Colonic mucosa (tissue), 4 donors: ENCODE measurements at places on chromosomes 13 and 19.
A peak's percentile ranks its signal among the peaks of the same experiment; 100 is the strongest.

- no peaks in the 10 kb centered on the region for H3K4me1 ChIP-seq
- no peak overlapping the region for H3K27ac ChIP-seq
- no peak for DNase-seq
- H3K27me3 ChIP-seq, result no peaks in the 10 kb centered on the region
- no peaks in the 10 kb centered on the region for H3K36me3 ChIP-seq
- H3K4me3 ChIP-seq, result no peak overlapping the region
Measured at GRCh38 chr13:46345398-46345797, 41.7 kb downstream of the RUBCNL start.

- DNase-seq, result no peak
- H3K36me3 ChIP-seq, result no peaks in the 10 kb centered on the region
- H3K27ac ChIP-seq, result no peak overlapping the region
Measured at GRCh38 chr19:19110410-19111135, 27.7 kb downstream of the TMEM161A start.

DNA sequence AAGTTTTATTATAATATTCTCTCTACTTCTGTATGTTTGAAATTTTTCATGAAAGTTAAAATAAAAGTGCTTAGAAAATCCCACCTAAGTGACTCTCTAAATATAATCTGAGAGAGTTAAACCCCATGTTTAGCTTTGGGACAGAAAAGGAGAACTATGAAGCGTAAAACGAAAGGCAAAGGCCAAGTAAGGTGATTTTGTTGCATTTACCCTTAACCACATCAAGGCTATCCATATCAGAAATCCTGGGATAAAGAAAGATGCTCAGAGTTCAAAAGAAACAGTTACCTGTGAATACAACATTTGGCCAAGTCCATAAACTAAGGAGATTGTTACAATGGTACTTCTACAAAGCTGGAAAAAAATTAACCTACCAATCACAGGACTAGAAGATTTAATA, 31.3 kb downstream of the UBL3 start:
- H3K27me3 ChIP-seq, result no peaks in the 10 kb centered on the region
- no peak overlapping the region for H3K27ac ChIP-seq
- H3K4me3 ChIP-seq, result no peak overlapping the region

- H3K4me3 ChIP-seq, result no peak overlapping the region
- H3K4me1 ChIP-seq, result no peaks in the 10 kb centered on the region
- no peak overlapping the region for H3K27ac ChIP-seq
- H3K27me3 ChIP-seq, result no peaks in the 10 kb centered on the region
- DNase-seq, result no peak
- no peaks in the 10 kb centered on the region for H3K36me3 ChIP-seq
Measured at GRCh38 chr13:37531049-37531448, 67.5 kb downstream of the POSTN start.

- H3K36me3 ChIP-seq, result no peaks in the 10 kb centered on the region
- no peaks in the 10 kb centered on the region for H3K4me1 ChIP-seq
- no peaks in the 10 kb centered on the region for H3K27me3 ChIP-seq
- DNase-seq, result no peak
Measured at GRCh38 chr19:33355535-33355934, 18.0 kb upstream of the CEBPG start.

GRCh38 chr13:19083340-19083739, 98.3 kb downstream of the TUBA3C start:
- H3K4me3 ChIP-seq, result no peak overlapping the region
- DNase-seq, result no peak
- no peaks in the 10 kb centered on the region for H3K27me3 ChIP-seq
- no peaks in the 10 kb centered on the region for H3K36me3 ChIP-seq

DNA sequence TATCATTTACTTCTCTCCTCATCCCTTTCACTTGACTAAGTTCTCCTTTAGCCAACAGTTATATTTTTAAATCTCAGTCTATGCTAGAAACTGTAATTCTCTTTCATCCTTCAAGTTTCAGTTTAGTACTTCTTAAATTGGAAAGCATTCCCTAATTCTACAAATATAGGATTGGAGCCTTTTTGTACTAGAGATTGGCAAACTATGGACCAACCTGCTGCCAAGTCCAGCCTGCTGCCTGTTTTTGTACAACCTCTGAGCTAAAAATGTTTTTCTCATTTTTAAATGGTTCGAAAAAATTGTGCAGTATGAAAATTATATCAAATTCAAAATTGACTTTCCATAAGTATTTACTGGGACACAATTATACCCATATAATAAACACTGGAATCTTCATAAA, 1381.5 kb upstream of the SPRY2 start:
- H3K4me3 ChIP-seq, result no peak overlapping the region
- H3K36me3 ChIP-seq, result no peaks in the 10 kb centered on the region
- H3K27me3 ChIP-seq, result no peaks in the 10 kb centered on the region
- H3K4me1 ChIP-seq, result no peaks in the 10 kb centered on the region
- DNase-seq, result no peak
- no peak overlapping the region for H3K27ac ChIP-seq

GRCh38 chr13:33531484-33531883, 245.9 kb upstream of the STARD13 start:
- H3K36me3 ChIP-seq, result no peaks in the 10 kb centered on the region
- no peaks in the 10 kb centered on the region for H3K4me1 ChIP-seq
- no peak overlapping the region for H3K27ac ChIP-seq
- DNase-seq, result no peak

- no peaks in the 10 kb centered on the region for H3K36me3 ChIP-seq
- no peak overlapping the region for H3K27ac ChIP-seq
- no peaks in the 10 kb centered on the region for H3K27me3 ChIP-seq
- no peaks in the 10 kb centered on the region for H3K4me1 ChIP-seq
- no peak overlapping the region for H3K4me3 ChIP-seq
Measured at GRCh38 chr13:26831336-26831908, 70.8 kb upstream of the GPR12 start.

GRCh38 chr19:32889137-32889934, 19.8 kb upstream of the SLC7A9 start:
- DNase-seq, result no peak
- no peaks in the 10 kb centered on the region for H3K4me1 ChIP-seq
- no peak overlapping the region for H3K27ac ChIP-seq
- H3K27me3 ChIP-seq, result no peaks in the 10 kb centered on the region

- H3K4me1 ChIP-seq, result peaks cover 3% of the 10 kb centered on the region
- DNase-seq, result no peak
- no peaks in the 10 kb centered on the region for H3K27me3 ChIP-seq
- H3K4me3 ChIP-seq, result no peak overlapping the region
Measured at GRCh38 chr19:45254044-45254531, 3.0 kb downstream of the MARK4 start.

DNA sequence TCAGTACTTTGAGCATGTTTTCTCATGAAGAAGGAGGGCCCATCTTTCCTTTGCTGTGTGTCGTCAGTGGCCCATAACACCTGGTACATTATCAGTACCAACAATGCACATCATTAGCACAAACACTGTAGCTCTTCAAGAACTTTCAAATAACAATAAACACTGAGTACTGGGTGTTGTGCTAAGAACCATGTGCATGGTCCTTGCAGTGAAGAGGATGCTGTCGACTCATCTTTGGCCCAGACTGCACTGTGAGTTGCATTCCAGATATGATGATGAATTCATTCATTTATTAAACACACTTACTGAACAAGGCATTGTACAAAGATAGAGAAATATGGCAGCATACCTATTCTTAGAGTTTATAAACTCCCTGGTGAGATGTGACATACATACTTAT, 55.8 kb downstream of the FLT3 start:
- H3K4me1 ChIP-seq, result no peaks in the 10 kb centered on the region
- DNase-seq, result no peak
- H3K36me3 ChIP-seq, result no peaks in the 10 kb centered on the region
- H3K27ac ChIP-seq, result no peak overlapping the region
- no peak overlapping the region for H3K4me3 ChIP-seq
- no peaks in the 10 kb centered on the region for H3K27me3 ChIP-seq

DNA sequence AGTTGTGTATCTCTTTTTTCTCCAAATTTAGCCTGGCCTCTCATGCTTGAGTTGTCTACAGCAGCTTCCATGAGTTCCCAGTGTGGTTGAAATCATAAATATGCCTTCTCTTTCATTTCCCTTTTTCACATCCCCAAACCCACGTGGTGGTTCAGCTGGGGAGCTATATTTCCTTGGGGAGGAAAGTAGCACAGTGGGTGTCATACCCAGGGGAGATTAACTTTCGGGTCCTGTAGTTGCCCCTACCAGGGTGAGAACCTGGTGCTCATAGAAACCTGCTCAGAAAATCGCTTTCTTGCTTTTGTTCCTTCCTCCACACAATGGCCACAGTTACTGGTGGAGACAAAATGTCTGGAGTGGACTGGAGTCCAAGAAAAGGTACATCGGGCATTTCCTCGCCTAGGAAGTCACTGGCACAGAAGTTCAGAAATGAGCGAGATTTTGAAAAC, 7.0 kb upstream of the LILRA4 start:
- no peak for DNase-seq
- H3K4me1 ChIP-seq, result no peaks in the 10 kb centered on the region
- H3K4me3 ChIP-seq, result no peak overlapping the region
- no peaks in the 10 kb centered on the region for H3K27me3 ChIP-seq

GRCh38 chr19:32749361-32749760, 29.8 kb downstream of the TDRD12 start:
- no peak overlapping the region for H3K4me3 ChIP-seq
- H3K4me1 ChIP-seq, result no peaks in the 10 kb centered on the region
- no peaks in the 10 kb centered on the region for H3K36me3 ChIP-seq
- H3K27me3 ChIP-seq, result no peaks in the 10 kb centered on the region
- H3K27ac ChIP-seq, result no peak overlapping the region
- no peak for DNase-seq

GRCh38 chr13:89660752-89661151, 1686.7 kb upstream of the MIR17HG start:
- H3K36me3 ChIP-seq, result no peaks in the 10 kb centered on the region
- H3K4me3 ChIP-seq, result no peak overlapping the region
- DNase-seq, result no peak
- no peaks in the 10 kb centered on the region for H3K27me3 ChIP-seq
- no peak overlapping the region for H3K27ac ChIP-seq

GRCh38 chr19:48274938-48275337, 5.1 kb downstream of the ZNF114 start:
- no peak overlapping the region for H3K27ac ChIP-seq
- DNase-seq, result no peak
- no peaks in the 10 kb centered on the region for H3K4me1 ChIP-seq
- H3K27me3 ChIP-seq, result no peaks in the 10 kb centered on the region
- H3K36me3 ChIP-seq, result no peaks in the 10 kb centered on the region

DNA sequence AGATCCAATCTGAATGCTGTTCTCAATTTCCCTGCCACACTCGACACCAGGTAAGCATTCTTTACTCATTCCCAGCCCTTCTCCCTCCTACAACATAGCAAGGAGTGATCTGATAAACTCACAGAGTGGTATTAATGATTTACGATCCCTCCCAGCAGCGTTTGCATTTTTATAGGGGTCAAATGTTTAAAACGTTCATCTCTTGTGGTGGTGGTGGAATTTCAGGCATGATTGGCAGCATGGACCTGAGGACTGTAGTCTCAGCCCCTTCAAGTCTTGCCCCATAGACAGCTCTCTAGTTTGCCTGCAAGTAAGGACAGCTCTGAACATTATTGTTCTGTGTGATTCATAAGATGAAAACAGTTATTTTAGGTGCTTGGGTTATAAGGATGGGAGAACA, 565.7 kb downstream of the EFNB2 start:
- H3K27me3 ChIP-seq, result no peaks in the 10 kb centered on the region
- H3K36me3 ChIP-seq, result no peaks in the 10 kb centered on the region
- no peaks in the 10 kb centered on the region for H3K4me1 ChIP-seq
- no peak overlapping the region for H3K27ac ChIP-seq

DNA sequence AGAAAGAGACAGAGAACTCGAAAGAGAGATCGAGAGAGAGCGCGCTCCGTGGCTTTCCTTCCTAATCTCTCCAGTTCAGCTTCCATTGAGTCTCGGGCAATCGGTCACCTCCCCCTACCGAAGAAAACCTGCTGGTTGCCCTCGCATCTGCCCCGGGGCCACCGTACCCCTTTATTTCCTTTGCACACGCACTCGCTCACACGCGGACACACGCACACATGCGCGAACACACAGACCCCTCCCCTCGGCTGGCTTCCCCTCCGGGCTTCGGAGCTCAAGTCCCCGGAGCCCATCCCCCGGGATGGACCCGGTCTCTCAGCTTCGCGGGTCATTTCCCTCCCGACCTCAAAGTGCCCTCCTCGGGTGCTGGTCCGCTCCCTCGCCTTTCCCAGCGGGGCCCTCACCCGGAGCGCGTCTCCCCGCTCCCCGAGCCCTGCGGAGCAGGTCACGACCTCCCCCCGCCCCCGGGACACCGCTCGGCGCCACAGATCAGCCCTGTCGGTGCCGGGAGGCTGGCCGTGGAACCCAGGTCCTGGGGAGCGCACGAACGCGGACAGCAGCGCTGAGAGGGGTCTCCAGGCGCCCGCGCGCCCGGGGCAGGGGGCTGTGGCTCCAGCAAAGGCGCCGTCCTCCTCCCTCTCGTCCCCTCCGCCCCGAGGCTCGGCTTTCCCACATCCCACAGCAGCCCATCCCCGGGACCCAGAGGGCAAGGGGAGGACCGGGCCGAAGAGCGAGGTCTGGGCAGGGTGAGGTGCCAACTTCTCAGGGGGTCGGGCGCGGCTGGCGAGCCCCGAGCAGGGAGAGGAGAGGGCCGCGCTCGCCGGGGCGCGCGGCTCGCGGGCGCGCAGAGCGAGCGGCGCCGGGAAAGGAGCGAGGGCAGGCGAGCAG, 1.8 kb downstream of the DACH1 start:
- no peaks in the 10 kb centered on the region for H3K27me3 ChIP-seq
- peak overlapping the region; percentile 82 for H3K27ac ChIP-seq
- H3K4me1 ChIP-seq, result peaks cover 4% of the 10 kb centered on the region
- H3K36me3 ChIP-seq, result no peaks in the 10 kb centered on the region
- peak; percentile 51 for DNase-seq

GRCh38 chr19:2302319-2303210, 5.4 kb downstream of the LINGO3 start:
- H3K27ac ChIP-seq, result no peak overlapping the region
- no peaks in the 10 kb centered on the region for H3K36me3 ChIP-seq

- H3K27ac ChIP-seq, result no peak overlapping the region
- H3K4me1 ChIP-seq, result no peaks in the 10 kb centered on the region
- no peak overlapping the region for H3K4me3 ChIP-seq
Measured at GRCh38 chr13:112842931-112843391, 126.1 kb upstream of the MCF2L start.

DNA sequence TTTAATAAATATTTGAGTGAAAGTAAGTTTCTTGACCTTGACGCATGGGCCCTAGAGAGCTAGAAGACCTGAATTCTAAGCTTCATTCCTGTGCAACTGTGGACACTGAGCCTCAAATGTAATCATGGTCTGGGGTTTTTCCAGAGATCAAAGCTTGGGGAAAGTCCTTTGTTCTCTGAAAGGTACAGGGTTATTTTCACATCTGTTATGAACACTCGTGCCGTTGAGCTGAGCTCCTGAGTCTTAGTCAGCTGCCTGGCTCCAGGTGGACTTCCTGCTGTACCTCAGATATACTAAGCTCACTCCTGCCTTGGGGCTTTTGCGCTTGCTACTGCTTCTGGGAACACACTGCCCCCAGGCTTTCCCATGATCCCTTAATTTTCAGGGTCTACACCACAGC, 7.5 kb upstream of the ZBTB32 start:
- no peak overlapping the region for H3K27ac ChIP-seq
- no peak overlapping the region for H3K4me3 ChIP-seq
- H3K4me1 ChIP-seq, result no peaks in the 10 kb centered on the region
- no peaks in the 10 kb centered on the region for H3K36me3 ChIP-seq
